H54 (cell line): ENCODE measurements at places on chromosomes 11 and 22.

DNA sequence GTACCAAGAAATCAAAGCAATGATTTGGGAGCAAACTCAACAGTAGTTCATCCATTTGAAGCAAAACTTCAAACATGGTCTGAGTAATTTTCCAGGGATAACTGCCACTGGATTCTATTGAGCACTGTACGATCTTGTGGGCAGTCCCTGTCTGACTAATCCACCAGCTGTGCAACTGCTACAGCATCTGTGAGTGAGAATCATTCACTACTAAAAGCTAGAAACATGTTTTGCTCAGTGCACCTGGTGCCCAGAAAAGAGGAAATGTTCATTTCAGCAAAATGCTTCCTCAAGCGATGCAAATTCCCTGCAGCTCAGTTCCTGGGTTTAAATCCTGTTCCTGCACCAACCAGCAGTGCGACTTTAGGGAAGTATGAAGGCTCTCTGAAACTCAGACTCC, 1077.9 kb downstream of the DLG2 start:
- no peak for DNase-seq

DNA sequence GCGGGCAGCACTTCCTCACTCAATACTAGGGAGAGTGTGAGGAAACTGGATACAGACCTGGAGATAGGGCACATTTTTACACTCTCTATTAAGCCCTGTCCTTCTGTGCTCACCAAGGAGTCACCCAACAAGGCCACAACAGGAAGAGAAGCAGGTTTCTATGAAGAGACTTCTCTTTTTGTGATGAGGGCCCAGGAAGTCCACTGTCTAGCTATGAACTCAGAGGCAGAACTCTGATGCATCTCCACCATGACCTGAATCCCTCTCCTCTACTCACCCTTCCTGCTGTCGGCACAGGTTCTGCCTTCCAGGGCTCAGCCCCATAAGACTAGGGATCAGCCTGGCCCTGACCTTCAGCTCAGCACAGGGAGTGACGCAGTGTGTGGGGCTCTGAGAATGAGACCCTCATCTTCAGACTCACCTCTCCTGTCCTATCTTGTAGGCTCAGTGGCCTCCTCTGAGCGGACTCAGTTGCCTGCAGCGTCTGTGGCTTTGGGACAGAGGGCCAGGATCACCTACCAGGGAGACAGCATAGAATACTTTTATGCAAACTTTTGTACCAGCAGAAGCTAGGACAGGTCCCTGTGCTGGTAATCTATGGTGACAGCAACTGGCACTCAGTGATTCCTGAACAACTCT, 49.3 kb upstream of the IGLL5 start:
- DNase-seq, result no peak

- no peak for DNase-seq
These were observed 6.9 kb downstream of the CDC42EP1 start for GRCh38 chr22:37566903-37567798.

DNA sequence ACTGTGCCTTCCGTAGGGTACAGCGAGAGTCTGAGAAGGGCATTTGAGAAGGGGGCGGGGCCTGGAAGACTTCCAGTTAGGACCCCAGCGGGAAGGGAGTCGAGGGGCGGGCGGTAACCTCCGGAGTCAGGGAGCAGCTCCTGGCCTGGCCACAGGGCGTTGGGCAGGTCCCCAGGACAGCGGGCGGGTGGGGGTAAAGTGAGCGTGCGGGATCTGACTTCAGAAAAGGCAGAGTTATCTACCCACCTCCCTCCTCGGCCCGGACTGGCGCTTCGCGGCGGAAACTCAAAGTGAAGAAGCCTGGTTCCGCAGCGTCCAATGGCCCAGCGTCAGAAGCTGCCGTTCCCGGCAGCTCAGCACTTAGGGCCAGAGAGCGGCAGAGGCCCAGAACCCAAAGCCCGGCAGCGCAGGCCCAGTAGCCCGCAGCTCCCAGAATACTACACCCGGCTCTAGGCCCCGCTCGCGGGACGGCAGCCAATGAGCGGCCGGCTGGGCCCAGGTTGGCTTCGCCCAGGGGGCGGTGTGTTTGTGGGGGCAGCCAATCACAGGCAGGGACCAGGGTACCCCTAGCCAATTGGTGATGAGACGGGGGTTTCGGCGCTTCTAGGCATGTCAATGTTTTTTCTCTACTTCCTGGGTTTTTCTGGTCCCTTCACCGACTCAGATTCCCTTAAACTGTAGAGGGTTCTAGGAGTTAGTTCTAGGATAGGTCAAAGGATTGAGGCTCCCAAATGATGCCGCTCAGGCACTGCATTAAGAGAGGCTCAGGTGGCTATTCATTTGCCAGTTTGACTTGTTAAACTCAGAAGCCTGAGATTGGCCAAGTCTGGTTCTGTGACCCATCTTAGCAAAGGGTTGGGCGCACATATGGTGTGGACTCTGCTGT, at the start of gene TRIM68:
Gene TRIM68 (minus strand): TSS at position 451 of the 886 bp plus-strand sequence. CDS start 2,727 bp downstream, outside the sequence.
- DNase-seq, result peak; percentile 97

- no peak for DNase-seq
These were observed 261.6 kb downstream of the NELL1 start for GRCh38 chr11:20931029-20931428.

DNA sequence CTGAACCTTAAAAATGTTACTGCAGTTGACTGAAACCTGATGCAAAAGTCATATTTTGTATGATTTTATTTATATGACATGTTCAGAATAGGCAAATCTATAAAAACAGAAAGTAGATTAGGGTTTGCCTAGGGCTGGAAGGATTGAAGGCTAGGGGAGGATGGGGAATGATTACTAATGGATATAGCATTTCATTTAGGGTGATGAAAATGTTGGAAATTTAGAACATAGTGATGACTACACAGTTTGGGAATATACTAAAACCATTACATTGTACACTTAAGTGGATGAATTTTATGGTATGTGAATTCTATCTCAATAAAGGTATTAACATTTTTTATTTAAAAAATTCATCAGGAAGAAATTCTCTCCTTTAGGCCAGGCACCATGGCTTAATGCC, 22.9 kb upstream of the PAFAH1B2 start:
- no peak for DNase-seq

- DNase-seq, result no peak
These were observed 54.2 kb upstream of the FGF3 start for GRCh38 chr11:69873166-69874077.

GRCh38 chr11:12157241-12157661, 46.9 kb downstream of the MICAL2 start:
- no peak for DNase-seq

GRCh38 chr11:22626573-22627239, 1.1 kb upstream of the FANCF start:
- no peak for DNase-seq

DNA sequence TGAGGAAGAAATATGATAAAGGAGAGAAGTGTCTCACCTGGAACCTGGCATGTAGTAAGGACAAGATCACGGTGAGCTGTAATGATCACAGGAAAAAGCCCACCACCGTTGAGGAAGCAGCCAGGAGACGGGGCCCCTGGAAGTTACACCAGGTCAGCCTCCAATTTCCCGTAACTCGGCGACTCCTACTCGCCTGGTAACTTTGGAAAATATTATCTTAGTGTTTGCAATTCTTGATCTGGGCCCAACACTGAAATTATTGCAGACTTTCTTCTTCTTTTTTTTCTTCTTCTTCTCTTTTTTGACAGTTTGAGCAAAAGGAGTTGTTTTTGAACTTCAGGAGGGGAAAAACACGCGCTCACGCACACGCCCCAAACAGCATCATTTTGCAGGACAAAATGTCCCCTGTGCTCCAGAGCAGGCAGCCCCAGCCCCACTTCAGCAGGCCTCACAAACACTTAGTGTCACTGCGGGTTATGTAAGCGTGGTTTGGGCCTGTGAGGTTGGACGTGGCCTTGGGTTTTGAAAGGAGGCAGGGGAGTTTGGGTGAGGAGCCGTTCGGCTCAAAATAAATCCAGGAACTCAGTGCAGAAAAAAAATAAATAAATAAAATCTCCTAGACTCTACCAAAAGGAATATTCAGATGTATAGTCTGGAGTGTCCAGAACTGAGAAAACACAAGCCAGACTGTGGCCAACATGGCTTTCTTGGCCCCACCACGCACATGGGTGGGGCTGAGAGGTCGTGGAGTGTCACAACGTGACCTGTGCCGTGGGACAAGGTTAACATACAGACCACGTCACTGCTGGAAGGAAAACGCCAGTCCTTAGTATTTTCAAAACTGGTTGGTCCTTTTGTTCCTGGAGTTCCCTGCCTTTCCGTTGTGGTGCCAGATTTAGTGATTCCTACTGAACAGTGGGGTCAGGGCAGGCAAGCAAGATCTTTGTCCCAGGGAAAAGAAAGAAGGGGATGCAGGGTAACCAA, 26.3 kb upstream of the MN1 start:
- no peak for DNase-seq

DNA sequence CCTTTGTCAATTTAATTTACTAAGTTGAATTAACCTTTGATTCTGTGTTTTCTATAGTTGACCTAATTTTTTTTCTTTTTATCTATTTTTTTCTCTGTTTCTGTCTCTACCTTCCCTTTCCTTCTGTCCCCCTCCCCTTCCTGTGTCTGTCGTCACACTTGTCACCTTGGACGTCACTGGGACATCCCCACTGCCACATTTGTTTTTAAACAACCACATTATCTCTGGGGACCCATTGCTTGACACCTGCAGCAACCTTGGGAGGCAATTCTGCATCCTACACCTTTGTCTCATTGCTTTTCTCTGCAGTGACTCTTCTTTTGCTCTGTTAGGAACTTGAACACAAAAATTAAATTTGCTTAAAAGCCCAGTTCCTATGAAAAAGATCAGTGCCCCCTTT, 51.8 kb upstream of the TTC12 start:
- DNase-seq, result no peak

DNA sequence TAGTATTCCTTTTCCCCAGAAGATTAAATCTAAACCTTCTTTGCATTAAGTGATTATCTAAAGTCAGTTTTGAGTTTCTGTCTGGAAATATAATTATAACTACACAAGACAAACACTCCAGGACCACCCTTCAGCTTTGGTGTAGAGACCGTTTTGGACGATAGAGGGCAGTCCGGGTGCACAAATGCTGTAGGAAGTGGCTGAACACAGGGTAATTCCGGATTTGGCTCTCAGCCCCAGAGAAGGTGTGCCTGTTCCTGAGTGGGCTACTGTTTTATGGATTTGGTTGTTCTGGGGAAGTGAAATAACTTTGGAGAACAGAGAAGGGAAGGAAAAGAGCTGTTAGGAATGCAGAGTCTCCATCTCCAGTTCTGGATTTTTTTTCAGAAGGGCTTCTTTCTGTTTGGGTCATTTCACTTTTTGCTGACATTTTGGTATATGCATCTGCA, 14.8 kb downstream of the EXT2 start:
- peak; percentile 45 for DNase-seq

GRCh38 chr22:16969508-16970327, 38.3 kb downstream of the GAB4 start:
- no peak for DNase-seq

- DNase-seq, result no peak
These were observed 58.5 kb upstream of the ANO1 start for GRCh38 chr11:70019576-70020011.

DNA sequence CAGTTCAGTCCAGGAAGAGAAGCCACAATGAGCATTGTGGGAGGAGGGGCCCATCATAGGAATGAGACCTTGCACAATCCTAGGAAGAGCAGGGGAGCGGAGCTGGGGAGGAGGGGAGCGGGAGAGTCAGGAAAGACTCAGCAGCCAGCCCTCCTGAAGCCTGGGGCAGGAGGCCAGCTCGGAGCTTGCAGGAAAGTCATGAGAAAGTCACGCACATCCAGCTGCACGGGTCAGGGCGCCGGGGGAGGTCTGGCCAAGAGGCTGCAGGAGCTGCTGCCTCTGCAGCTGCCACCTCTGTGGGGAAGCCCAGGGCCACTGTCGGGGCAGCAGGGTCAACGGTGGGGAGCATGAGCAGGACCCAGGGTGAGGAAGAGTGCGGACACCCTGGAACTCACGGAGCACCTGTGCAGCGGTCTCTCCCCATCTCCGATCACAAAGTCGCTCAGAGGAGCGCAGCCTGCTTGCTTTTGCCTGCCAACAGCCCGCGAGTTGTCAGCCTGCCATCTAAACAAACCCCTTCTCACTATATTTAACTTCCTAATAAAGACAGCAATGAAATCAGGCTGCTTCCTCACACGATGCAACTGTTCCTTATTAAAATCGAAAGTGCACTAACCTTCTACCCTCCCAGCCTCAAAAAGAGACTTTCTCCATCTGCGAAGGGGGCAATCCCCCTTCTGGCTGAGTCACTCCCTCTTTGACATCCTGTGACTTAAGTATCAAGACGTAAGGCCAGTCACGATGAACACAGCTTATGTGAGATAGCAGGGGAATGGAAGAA, 52.9 kb upstream of the RTL6 start:
- peak; percentile 53 for DNase-seq

GRCh38 chr22:45698094-45698493, 26.5 kb downstream of the ATXN10 start:
- no peak for DNase-seq

GRCh38 chr11:14746857-14747395, 103.3 kb downstream of the PDE3B start:
- no peak for DNase-seq

GRCh38 chr11:11211888-11212287, 141.2 kb downstream of the CSNK2A3 start:
- no peak for DNase-seq

GRCh38 chr11:128642571-128642970, 51.3 kb upstream of the FLI1 start:
- DNase-seq, result no peak

DNA sequence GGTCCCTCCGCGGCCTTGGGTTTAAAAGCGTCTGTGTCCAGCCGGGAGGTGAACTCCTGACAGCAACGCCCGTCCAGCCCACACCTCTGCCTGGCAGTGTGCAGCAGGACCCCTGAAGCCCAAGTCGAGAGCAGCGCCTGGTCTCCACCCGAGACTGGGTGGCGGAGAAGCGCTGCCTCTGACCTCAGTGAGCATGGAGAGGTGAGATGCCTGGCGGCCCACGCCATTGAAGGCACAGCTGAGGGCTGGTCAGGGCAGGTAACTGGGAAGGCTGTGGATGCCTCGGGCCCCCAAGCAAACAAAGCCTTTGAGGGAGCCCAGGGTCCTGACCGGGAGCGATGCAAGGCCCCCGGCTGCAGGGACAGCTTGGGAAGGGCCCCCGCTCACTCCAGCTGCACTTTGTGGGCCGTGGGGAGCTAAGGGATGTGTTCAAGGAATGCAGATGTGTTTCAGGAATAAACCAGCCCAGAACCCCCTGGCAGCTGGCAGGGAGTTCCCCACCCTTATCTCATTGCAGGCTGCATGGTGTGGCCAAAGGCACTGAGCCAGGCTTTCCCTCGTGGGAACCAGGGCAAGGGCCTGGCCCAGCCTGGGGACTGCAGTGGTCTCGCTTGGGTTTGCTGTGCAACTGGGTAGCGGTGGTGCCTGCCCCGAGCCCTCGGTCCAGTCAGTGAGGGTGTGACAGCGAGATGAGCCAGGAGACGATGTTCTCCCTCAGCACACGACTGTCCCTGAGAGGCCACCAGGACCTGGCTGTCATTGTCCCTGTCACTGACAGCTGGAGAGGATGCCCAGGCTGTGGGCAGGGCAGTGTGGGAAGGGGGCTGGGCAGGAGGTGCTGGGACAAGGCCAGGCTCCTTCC, 92.5 kb downstream of the WNT7B start:
- DNase-seq, result no peak

- DNase-seq, result no peak
These were observed at the start of gene TRPC6 for GRCh38 chr11:101583251-101584128. Gene TRPC6, minus strand, starts transcription at chr11:101584007. Its CDS starts 504 bp downstream, at chr11:101583503.

- DNase-seq, result no peak
These were observed 1056.1 kb downstream of the LRRC4C start for GRCh38 chr11:40403321-40403720.
